ENCODE measurements at places on chromosomes 3 and 15. TPM values are rescaled to one million over a fixed set of nuclear protein-coding genes. Genes with fewer than 3 reads are reported as not detected.

DNA sequence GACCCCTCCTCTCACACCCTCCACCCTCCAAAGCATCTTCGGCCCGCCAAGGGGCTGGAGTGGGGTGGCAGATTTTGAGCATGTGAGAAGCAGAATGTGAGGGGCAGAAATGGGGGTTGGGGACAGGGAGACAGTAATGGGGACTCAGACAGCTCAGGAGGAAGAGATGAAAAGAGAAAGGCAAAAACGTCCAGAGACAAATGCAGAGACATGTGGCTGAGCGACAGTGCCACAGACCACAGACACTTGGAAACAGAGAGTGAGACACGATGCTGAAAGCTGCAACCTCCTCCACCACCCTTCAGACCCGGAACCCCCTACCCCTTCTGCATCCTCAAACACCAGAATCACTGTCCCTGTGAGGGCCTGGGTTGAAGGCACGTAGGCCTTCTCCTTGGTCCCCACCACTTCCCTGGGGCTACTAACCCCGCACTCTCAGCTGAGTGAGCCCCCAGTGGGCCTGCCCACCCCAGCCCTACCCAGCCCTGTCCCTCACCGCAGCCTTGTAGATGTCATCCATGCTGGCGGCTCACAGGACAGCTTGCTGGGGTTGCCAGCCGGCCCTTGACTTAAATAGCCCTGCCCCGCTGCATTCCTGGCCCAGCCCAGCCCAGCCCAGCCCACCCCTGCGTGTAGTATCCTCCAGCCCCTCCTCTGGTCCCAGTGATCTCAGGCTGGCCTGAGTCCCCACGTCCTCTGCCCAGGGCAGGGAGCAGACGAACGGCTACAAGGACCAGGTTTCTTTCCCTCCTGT, at the start of gene TNNC1:
TSS of gene TNNC1 (minus strand) at position 546 of the 754 bp plus-strand sequence. CDS start at position 520, 26 bp downstream.
- DNase-seq: no peak

DNA sequence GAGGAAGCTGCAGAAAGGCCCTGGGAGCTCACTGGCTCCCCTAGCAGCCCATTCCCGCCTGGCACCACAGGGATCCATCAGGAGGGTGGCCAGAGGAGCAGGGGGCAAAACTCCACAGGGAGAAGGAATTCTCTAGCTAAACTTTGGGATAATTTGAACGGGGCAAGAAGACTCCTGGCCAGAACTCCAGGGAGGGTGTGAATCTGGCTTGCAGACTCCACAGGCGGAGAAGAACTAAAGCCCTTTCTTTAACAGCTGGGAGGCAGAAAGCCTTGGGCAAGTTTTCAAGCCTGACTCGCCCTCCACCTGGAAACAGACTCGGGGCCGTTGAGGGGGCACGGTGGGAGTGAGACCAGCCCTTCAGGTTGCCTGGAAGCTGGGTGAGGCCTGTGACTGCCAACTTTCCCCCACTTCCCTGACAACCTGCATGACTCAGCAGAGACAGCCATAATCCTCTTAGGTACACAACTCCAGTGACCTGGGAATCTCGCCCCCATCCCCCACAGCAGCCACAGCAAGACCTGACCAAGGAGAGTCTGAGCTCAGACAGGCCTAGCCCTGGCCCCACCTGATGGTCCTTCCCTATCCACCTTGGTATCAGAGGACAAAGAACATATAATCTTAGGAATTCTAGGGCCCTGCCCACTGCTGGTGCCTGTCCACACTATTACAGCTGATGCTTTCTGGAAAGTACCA, 28.6 kb downstream of the SLC27A2 start:
- no peak for DNase-seq

DNA sequence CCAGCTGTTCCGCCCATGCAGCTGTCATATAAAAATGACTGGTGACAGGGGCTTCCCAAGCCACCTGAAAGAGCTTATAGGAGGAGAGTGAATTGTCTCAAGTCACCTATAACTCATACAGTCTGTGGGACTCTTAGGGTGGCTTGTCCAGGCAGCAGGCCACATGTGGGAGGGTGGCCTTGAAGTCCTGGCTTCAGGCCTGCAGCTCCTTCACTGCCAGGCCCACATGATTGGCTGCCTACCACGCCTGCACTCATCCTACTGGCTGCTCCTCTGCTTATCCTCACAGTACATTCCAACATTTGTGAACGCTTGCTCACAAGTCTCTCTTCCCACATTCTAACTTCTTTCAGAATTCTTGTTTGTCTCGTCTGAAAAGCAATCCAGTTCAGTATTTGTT, 41.1 kb upstream of the TIPARP start:
- DNase-seq: no peak

DNA sequence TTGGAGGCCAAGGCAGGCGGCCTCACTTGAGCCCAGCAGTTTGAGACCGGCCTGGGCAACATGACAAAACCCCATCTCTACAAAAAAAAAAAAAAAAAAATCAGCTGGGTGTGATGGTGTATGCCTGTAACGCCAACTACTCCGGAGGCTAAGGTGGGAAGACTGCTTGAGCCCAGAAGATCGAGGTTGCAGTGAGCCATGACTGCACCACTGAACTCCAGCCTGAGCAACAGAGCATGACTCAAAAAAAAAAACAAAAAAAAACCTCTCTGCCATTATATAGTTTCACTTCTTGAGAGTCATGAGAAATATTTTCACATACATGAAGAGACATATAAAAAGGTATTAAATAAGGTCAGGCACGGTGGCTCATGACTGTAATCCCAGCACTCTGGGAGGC, 45.9 kb upstream of the CP start:
- DNase-seq: no peak

MTFMT gene
- 30.2 TPM for polyA plus RNA-seq

ANAPC13 gene
- polyA plus RNA-seq: 88.9 TPM

LEKR1 gene
- 0.33 TPM for polyA plus RNA-seq

GRCh38 chr3:167863811-167864551, 128.5 kb downstream of the SERPINI1 start:
- DNase-seq: no peak

- no peak for DNase-seq
Measured at GRCh38 chr3:39814007-39814406, 4.6 kb downstream of the MYRIP start.

UACA gene
- not detected for polyA plus RNA-seq

DNA sequence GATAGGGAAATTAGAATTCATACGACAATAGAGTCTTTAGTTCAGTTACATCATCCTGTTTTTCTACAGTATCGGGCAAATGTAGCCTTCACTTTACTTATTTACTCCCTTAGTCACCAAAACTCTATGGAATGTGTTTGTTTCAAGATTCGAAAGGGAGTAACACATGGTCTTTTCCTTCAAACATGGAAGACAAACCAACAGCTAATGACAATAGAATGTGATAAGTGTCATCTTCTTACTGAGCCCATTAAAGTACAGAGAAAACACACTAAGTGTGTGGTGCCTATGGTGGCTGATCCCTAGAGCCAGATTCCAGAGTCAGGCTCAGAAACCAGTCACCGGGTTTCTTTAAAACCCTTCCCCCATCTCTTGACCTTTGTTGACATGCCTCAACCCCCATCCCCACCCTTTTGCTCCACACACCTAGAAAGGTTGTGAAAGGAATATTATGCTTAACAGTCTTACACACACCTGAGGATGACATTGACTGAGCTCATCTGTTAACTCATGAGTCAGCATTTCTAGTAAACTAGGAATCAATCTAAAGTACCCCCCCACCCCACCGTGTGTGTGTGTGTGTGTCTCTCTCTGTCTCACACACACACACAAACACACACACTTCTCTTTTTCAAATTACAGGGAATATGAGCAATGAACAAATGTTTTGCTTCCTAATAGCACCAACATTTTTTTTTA, 549.6 kb upstream of the CCDC54 start:
- no peak for DNase-seq

GRCh38 chr3:146307456-146307725, 56.5 kb upstream of the PLSCR4 start:
- DNase-seq: no peak
